ENCODE measurements at places on chromosomes 16 and 17. TPM values are rescaled to one million over a fixed set of nuclear protein-coding genes. Genes with fewer than 3 reads are reported as not detected.

The HAP1 gene
- 0.08 TPM for total RNA-seq

- no peak overlapping the region for H3K27ac ChIP-seq
- H3K27me3 ChIP-seq = no peaks in the 10 kb centered on the region
- H3K4me3 ChIP-seq = no peak overlapping the region
- H3K4me1 ChIP-seq = no peaks in the 10 kb centered on the region
- no peaks in the 10 kb centered on the region for H3K36me3 ChIP-seq
Measured at GRCh38 chr16:27966756-27967155, 96.8 kb downstream of the GSG1L start.

The ALOX15B gene
- total RNA-seq = 5.7 TPM

The ZFP3 gene
- 0.12 TPM for total RNA-seq
